ENCODE measurements at places on chromosomes 4 and X.

- no peak for DNase-seq
Measured at GRCh38 chr4:78695910-78696309, 80.2 kb upstream of the BMP2K start.

DNA sequence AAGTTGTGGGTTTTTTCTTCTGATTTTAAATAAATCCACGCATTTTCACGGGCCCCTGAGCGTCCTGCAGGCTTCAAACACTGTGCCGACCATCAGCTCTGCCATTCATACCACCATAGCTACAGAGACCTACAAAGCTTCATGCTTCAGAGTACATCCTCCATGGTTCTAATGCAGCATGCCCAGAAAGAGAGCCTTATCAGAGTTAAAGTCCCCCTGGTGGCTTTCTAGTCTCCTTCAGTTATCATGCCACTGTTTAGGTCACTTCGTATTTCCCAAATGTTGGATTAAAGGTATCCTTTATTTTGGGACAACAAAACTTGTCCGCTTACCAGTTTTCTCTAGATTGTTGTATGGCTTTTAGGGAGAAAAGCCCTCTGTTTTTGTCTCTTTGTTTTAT lies 66.7 kb upstream of the VCX2 start:
- DNase-seq = no peak

GRCh38 chrX:7904562-7904961 lies 22.7 kb downstream of the PNPLA4 start:
- no peak for DNase-seq

GRCh38 chr4:124321364-124321763 lies 391.2 kb downstream of the ANKRD50 start:
- no peak for DNase-seq

GRCh38 chrX:24055043-24055356 lies 244 bp downstream of the EIF2S3 start:
- no peak for DNase-seq

- DNase-seq = no peak
Measured at GRCh38 chr4:173699841-173700475, 169.9 kb upstream of the HAND2 start.

DNA sequence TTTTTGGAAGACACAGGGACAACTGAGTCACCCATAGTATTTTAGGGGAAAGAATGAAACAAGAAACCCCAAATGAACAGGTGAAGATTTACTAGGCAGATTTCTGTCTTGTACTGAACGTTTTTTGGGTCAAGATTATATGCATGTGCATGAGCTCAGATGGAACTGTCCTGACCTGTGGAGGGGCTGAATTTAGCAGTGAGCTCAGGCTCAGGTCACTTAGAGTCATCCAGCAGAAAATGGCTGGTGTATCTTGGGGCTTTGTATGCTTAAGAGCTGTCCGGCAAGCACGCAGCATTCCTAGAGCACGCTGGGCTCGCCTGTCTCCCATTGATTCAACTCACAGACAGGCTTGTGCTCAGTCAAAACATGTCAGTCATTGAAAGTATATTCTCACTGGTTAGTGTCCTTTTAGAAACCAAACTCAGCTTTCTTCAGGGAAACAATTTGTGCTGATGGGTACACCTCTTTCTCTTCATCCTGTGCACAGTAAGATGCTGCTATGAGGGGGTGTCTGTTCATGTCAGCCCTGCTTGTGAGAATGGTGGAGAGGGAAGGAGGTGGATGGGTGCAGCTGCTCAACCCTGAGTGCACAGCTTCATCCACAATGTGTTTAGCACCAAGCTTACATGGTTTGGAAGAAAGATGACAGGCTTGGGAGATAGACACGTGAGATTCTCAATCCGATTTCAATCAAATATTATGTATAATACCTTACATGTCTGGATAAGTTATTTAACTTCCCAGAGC lies 47.5 kb upstream of the PDLIM3 start:
- DNase-seq = no peak

DNA sequence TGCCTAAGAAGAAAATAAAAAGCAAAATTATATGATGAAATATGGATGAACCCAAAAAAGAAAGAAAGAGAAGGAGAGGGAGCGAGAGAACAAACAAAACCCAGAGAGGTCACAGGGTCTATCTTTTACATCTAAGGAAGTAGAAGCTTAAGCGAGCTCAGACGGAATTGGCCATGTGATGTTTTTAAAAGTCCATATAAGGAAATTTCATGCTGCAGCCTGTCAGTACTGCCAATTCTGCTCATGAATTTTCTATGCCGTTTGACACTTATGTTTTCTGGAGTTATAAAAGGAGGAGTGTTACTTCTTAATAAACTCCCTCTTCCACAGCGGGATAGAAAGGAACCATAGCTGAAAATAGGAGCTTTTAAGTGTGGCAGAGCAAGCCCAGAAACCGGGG lies 32.9 kb upstream of the DCX start:
- DNase-seq = no peak

DNA sequence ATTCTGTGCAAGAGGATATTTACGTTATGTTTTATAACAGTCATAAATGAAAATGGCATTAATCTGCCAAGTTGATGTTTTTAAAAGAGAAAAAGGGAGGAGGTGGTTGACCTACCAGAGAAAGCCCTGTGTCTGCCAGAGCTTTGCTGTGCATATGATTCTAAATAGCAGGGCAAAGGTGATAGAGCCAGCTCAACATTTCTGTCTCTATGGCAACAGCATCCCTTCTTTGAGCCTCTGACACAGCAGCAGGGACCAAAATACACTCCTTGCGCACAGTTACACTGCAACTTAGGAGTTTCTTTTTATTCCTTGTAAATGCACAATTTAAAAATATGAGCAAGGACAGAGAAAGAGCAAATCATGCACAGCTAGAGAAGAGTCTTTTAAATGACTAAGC lies 133.3 kb upstream of the RAI2 start:
- no peak for DNase-seq

DNA sequence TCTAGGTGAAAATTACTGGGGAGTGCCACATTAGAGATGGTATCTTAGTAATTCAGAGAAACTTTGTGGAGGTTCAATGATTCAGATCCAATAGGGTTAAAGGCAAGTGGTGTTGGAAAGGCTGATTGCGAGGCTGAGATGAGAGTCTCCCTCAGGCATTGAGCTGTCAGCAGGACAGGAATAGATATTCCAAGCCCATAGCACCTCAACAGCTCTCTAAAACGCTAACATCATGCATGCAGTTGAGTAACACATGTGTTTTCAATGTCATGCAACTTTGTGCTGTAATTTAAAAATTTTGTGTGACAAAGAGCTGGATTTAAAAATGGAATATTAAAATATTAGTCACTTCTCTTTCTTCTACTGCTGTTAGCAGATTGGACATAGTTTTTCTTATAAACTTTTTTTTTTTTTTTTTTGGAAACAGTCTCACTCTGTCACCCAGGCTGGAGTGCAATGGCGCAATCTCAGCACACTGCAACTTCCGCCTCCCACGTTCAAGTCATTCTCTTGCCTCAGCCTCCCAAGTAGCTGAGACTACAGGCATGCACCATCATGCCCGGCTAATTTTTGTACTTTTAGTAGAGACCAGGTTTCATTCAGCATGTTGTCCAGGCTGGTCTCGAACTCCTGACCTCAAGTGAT lies 173.5 kb upstream of the C1QTNF7 start:
- no peak for DNase-seq

- DNase-seq = no peak
Measured at GRCh38 chr4:87025023-87025613, 90.3 kb downstream of the AFF1 start.

- no peak for DNase-seq
Measured at GRCh38 chr4:100721077-100721476, 203.3 kb upstream of the EMCN start.

GRCh38 chr4:18318682-18319388 lies 297.3 kb upstream of the LCORL start:
- no peak for DNase-seq

- no peak for DNase-seq
Measured at GRCh38 chr4:96354036-96354712, 514.3 kb downstream of the PDHA2 start.

GRCh38 chr4:76954489-76954888 lies 4.9 kb downstream of the SEPTIN11 start:
- no peak for DNase-seq

Data from H54 (cell line).